Activated CD4-positive, alpha-beta T cell treated with anti-CD3 and anti-CD28 coated beads, Interleukin-2, Interleukin-6, amounts not matched to agents 100 ng/mL and 50 ng/mL, durations not matched to agents 16 hours and 8 hours (primary cell): ENCODE measurements at places on chromosomes 12 and 14.
A peak's percentile ranks its signal among the peaks of the same experiment; 100 is the strongest.

GRCh38 chr12:1949771-1950470 lies 31.5 kb upstream of the CACNA2D4 start:
- no peak for DNase-seq

DNA sequence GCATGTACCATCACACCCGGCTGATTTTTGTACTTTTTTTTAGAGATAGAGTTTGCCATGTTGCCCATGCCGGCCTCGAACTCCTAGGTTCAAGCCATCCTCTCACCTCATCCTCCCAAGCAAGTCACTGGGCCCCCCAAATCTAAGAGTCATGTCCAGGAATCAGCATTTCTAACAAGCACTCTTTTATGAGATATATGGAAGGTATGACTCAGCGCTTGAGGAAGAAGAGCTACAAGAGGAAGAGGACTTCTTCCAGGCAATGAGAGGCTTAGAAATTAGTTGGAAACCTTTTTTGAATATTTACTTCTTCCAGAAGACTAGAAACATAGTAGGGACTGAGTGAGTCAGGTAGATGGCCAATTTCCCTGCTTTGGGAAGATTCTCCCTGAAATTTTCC lies 114.5 kb downstream of the HMGA2 start:
- no peak for DNase-seq

- DNase-seq = peak; percentile 7
Observed at GRCh38 chr12:50924439-50925341, 27.7 kb upstream of the HIGD1C start.

GRCh38 chr14:70237710-70238109 lies 49.0 kb upstream of the SLC8A3 start:
- DNase-seq = no peak

DNA sequence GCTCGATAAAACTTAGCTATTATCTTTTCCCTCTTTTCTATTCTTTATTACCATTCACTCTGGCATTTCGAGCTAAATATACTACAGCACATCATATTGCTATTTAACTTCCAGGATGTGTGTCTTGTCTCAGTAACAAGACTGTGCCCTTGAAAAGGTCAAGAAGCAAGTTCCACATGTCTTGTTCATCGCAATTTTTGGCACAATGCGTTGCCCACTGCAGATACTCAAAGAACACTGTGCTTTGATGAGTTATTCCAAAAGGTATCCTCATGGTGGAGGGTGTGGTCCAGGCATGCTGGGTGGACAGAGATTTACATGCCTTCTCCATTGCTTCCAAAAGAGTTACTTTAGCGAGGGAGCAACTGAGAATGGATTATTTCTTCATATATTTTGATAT lies 6.6 kb downstream of the E2F7 start:
- no peak for DNase-seq
